NCI-H774 (cell line): ENCODE measurements at places on chromosomes 13 and 19.

- DNase-seq: no peak
Measured at GRCh38 chr13:59301174-59301567, 862.6 kb downstream of the DIAPH3 start.

GRCh38 chr19:50378863-50379236 is 2.6 kb downstream of the NR1H2 start:
- no peak for DNase-seq

DNA sequence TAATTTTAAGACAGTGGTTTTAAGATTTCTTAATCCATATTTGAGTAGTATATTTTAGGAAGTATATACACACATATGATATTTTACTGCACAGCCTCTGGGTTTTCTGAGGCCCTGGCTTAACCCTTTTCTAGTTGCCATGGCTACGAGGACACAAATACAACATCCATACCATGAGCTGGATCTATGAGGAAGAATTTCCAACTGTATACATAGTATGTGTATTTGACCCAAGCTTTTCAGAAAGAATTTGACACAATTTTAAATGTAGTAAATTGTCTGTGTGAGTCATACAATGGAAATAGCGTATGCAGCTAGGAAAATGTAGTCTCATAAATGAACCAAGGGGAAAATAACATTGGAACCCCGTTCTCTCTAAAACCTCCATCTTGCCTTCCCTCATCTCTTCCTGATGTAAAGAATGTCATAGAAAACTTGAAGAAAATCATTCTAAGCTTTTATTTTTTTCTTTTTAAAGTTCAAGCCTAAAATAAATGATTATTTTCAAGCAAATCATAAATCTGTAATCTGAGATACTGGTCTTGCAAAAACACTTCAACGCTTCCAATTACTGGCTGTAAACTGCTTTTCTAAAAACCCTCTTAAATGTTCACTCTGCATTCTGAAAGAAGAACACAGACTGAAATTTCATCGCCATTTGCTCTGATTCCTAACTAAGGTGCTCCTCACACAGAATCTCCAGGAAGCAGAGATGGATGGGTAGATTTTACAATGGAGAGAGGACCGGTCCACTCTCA is 172.4 kb downstream of the LACC1 start:
- DNase-seq: no peak

DNA sequence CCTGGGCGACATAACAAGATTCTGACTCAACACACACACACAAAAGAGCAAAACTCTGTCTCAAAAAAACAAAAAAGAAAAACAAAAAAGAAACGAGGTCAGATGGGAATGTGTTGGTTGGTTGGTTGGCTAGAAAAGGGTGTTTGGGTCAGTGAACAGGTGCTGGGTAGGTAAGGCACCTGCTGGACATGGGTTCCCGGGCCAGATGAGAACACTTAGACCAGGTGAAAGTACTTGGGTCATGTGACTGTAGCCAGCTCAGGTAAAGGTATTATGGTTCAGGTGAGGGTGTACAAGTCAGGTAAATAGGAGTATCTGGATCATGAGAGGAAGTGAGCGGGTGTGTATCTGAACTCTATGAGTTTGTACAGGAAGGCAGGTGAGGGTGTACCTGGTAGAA is 14.5 kb upstream of the ZNF414 start:
- no peak for DNase-seq

DNA sequence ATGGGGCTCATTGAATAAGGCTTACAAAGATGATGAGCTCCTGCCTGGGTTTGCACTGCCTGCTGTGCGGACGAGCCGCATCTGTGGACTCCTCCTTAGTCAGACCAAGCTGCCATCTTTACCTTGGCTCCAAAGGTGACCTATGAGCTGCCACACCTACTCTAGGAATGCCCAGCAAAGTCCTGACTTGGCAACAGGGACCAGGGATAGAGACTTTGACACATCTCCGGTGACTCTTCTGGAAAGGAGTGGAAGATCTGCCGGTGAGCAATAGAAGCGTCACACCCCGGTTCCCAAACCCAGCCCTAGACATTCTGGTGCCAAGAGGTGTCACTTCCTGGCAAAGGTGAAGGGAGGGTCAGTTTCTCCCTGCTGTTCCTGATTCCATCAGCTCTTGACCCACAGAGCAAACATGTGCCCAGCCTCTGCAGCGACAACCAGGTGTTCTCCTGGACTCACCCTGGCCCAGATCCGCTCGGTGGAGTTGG is 50.2 kb upstream of the GTF3A start:
- peak; percentile 1 for DNase-seq

GRCh38 chr19:18304208-18304457 is 18.7 kb downstream of the LSM4 start:
- no peak for DNase-seq

DNA sequence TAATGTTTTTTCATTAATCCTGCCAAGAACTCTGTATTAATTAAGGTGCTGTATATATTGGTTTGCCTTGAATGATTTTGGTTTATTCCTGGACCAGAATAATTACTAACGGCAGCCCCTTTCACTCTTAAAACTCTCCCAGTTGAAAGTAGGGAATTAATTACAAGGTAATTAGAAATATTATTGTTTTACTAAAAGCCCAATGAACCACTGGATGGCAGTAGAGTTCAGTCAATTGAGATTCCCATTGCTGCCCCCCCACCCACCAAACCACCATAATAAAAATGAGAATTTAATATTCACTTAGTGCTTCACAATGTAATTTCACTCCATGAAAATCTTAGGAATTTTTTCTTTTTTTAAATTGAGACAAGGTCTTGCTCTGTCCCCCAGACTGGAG is 13.7 kb downstream of the WBP4 start:
- DNase-seq: no peak

DNA sequence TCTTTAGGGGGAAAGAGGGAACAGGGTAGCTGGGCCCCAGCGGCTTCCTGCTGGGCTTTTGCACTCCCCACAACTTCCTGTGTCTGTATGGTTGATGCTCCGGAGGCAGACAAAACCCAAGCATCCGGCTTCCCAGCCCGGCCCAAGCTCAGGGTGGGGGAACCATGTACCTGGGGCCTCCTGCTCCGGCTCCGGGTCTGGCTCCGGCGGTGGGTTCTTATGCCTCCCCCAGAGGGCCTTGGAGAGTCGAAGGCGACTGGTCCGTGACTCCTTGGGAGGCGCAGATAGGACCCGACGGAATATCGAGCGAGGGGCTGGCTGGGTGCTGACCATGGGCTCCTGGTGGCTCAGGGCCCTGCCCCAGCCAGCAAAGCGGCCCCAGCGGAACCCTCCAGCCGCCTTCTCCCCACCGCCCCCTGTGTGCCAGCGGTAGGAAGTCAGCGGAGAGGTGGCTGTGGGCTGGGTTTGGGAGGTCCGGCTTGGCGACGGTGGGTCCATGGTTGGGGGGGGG is 428 bp downstream of the RASAL3 start:
- no peak for DNase-seq

GRCh38 chr19:46660008-46660517 is 919 bp downstream of the DACT3 start:
- DNase-seq: no peak

- no peak for DNase-seq
Measured at GRCh38 chr19:19405971-19406877, 749 bp downstream of the GATAD2A start.

- no peak for DNase-seq
Measured at GRCh38 chr13:49410477-49410876, 33.4 kb downstream of the CAB39L start.

DNA sequence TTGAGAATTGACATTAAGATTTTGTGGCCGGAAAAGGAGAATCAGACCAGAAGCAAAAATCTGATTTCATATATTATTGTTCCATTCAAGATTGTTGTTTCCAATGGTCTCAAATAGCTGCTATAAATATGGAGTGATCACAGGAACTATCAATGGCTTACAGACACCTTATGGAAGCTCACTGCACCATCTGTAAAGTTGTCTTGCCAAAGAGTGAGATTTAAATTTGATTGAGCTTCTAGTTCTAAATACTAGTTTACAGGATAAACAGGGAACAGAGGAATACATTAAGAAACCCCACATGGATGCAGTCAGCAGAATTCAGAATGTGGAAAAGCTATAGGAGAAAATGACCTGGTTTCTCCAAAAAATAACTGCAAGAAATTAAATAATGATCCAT is 47.0 kb upstream of the CALM3 start:
- DNase-seq: no peak

- no peak for DNase-seq
Measured at GRCh38 chr19:1360818-1361461, 22.8 kb upstream of the NDUFS7 start.

GRCh38 chr13:41401366-41401765 is 56.0 kb upstream of the RGCC start:
- no peak for DNase-seq

DNA sequence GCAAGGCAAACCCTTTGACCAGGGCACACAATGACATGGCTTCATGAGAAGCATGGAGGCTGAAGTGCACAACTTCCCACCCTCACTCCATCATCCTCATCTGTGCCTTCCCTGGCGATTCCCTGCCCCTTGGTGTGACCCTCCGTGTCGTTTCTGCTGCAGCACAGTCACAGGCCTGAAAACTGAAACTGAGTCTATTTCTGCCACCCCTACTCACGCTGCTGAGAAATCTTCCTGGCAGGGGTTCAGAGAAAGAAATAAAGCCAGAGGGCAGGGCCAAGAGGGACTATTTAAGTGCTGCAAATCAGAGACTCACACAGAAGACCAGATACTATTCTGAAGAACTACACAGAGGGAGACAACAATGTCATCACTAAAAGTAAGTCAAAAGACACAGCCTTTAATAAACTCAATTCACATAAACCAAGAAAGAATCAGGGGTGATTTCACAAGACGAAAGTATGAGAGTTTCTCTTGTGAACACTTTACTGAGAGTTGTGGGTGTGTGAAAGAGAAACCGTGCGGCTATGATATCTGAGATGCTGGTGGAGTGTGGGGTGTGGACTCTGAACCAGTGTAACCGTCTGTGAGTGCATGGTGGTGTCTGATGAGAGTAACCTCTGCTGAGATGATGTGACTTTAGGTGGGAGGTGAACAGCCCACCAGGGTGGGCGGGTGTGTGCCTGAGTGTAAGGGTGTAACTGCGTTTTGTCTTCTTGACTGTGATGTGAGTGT is 23.5 kb downstream of the LGALS16 start:
- no peak for DNase-seq

- DNase-seq: no peak
Measured at GRCh38 chr19:21321996-21322395, 7.2 kb downstream of the ZNF708 start.

- no peak for DNase-seq
Measured at GRCh38 chr19:19558055-19558454, 20.0 kb downstream of the CILP2 start.

DNA sequence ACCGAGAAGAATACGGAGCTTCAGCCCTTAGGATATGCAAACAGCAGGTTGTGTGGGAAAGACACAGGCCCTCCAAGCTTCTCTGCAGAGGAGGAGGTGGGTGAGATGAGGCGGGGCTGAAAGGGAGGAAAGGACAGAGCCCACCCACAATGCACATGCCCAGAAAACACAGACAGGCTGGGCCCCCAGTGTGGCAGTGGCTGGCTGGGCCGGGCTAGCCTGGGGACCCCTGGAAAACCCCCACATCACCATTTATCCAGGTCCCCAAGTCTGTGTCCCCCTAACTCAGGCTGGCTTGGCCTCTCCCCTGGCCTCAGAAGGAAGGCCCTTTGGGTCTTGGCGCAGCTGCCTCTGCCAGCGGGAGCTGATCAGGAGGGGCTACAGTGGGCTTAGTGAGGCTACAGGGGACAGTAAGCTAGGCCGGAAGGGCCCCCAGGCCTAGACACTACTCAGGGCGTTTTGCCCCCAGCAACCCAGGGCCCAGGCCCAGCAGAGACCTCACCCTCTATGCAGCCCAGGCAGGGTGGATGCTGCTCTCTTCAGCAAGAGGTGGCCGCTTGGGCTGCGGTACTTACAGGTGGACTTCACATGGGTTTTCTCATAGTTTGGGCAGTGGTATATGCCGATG is 119.5 kb downstream of the TUBA3C start:
- no peak for DNase-seq

DNA sequence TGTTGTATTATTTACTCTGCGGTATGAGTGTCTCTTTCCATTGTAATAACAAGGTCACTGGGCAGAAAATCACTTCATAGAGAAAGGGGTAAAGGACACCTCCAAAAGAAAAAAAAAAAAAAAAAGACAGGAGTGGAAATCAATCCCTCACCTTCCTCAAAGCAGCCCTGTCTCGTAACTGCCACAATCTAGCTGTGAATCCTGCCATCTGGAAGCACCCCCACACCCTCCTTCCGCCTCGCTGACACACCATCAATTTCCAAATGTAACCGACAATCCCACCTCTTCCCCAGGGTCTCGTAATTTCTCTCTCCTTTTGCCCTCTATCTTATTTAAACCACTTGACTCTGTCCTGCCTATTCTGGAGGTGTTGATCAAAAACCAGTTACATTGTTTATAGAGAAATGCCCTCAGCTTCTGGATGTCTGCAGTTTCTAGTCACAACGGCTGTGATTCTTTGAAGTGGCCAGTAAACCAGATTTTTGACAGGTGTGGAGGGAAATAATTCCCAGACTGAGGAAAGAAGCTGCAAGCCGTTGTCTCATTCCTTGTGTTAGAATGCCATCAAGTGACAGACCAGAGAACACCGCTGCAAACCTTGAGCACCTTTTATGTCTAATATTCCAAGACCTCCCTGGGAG is 9.1 kb upstream of the POP4 start:
- DNase-seq: peak; percentile 48

GRCh38 chr19:5447700-5448311 is 7.4 kb upstream of the ZNRF4 start:
- DNase-seq: no peak

- DNase-seq: no peak
Measured at GRCh38 chr19:20558571-20558970, 7.0 kb downstream of the ZNF737 start.

GRCh38 chr13:111178402-111178801 is 63.3 kb downstream of the ARHGEF7 start:
- no peak for DNase-seq

DNA sequence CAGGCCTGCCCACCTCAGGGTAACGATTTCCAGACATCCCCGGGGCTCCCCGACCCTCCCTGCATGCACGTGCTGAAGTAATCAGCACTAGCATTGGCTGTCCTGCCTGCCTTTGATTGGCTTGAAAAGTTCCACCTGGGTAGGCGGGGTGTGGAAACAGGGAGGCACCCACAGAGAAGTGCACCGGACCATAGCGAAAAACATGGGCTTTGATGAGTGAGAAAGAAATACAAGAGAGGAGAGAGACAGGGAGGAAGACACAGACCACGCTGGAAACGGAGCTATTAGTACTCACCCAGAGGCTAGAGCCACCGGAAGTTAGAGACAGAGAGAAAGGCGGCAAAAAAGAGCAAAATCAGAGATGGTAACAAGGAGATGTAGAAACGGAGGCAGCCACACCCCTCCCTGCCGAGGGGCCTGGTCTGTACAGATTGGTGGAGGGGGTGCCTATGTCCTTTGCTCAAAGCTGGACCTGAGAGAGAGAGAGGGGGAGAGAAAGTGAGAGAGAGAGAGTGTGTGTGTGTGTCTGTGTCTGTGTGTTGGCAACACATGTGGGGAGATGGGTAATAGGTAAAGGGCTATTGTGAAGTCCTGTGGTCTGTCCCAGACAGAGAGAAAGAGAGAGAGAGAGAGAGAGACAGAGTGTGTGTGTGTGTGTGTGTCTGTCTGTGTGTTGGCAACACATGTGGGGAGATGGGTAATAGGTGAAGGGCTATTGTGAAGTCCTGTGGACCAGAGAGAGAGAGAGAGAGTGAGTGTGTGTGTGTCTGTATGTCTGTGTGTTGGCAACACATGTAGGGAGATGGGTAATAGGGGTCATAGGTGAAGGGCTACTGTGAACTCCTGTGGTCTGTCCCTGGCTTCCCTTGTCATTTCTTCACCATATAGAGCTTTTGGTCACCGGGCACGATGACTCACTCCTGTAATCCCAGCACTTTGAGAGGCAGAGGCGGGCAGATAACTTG is 2.9 kb downstream of the CGB3 start:
- DNase-seq: no peak
